T-cell (primary cell): ENCODE measurements at places on chromosomes 12 and 14. TPM values are rescaled to one million over a fixed set of nuclear protein-coding genes. Genes with fewer than 3 reads are reported as not detected.

DDHD1 gene
- total RNA-seq, result 41.6 TPM

PPFIA2 gene
- total RNA-seq, result not detected

GRCh38 chr14:68399971-68400370 lies 392.9 kb downstream of the ZFP36L1 start:
- H3K36me3 ChIP-seq, result no peaks in the 10 kb centered on the region
- no peak overlapping the region for H3K4me3 ChIP-seq
- peaks cover 14% of the 10 kb centered on the region for H3K4me1 ChIP-seq
- H3K27me3 ChIP-seq, result no peaks in the 10 kb centered on the region
- H3K27ac ChIP-seq, result no peak overlapping the region
- no peak for DNase-seq

DNA sequence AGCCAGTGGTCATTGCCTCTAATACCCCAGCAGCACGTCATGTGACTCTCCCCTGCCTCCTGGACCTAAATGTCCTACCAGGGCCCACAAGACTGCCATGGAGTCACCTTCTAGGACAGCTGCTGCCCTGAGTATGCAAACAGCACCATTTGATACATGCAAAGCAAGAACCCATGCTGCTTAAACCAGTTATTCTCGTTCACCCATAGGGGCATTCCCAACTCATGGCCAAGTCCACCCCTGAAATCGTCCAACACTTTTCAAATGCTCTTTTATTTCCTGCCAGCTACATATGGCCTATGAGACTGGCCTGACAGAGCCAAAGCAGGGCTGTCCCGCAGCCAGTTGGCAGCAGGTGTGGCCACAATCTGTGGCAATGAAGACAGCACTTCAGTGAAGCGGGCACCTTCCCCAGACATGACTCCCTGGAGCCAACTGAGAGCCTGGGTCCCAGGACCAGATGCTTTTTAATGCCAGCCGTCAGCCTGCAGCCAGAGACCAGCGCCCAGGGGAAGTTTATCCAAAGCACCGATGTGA lies 99.9 kb downstream of the BCAT1 start:
- no peaks in the 10 kb centered on the region for H3K4me1 ChIP-seq
- H3K36me3 ChIP-seq, result no peaks in the 10 kb centered on the region
- no peaks in the 10 kb centered on the region for H3K27me3 ChIP-seq
- H3K27ac ChIP-seq, result no peak overlapping the region

DNA sequence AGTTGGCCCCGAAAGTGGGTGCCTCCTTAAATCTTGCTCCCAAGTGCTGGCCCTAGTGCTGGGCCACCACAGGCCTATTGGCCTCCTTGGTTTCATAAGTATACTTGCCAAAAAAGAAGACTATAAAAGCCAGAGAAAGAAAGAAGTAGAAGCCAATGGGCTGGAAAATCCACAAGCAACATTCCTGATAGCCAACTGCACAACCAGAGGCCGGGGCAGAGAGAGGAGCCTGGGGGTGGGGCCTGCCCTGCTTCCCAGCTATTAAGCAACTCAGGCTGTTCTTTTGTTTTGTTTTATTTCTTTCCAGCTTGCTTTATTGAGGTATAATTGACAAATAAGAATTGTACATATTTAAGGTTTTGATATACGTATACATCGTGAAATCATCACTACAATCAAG lies 177.2 kb upstream of the NTF3 start:
- no peaks in the 10 kb centered on the region for H3K4me1 ChIP-seq
- no peak overlapping the region for H3K27ac ChIP-seq
- H3K27me3 ChIP-seq, result peaks cover 8% of the 10 kb centered on the region
- no peak overlapping the region for H3K4me3 ChIP-seq
- no peaks in the 10 kb centered on the region for H3K36me3 ChIP-seq
- no peak for DNase-seq

DNA sequence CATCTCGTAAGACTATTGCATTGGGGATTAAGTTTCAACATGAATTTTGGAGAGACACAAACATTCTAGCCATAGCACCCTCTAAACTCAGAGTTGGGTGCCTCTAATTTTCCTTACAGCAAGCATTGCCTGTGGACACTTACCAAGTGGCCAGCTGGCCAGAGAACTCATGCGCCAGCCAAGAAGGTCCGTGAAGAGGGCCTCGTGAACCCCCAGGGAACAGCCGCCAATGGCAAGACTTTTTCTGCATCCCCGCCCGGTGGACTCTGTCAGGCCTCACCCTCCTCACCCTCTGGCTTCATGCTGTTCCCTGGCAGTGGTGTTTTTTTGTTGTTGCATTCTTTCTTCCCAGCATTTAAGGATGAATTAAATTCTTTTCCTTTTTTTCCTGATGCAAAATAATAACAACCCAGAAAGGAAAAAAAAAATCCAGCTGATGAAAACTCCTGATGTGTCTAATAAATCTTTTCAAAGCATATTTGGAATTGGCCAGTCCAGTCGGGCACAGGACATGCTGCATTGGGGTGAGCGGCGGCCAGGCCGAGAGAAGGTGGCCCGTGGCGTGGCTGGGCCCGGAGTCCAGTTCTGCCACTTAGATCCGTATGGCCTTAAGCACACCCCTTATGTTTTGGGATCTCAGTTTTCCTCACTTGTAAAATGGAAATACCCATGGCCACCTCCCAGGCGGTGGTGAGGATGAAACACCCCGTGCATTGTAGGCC lies 191.9 kb upstream of the DIO3 start:
- H3K27me3 ChIP-seq, result no peaks in the 10 kb centered on the region
- no peaks in the 10 kb centered on the region for H3K4me1 ChIP-seq
- H3K27ac ChIP-seq, result no peak overlapping the region
- DNase-seq, result no peak
- H3K4me3 ChIP-seq, result no peak overlapping the region

DNA sequence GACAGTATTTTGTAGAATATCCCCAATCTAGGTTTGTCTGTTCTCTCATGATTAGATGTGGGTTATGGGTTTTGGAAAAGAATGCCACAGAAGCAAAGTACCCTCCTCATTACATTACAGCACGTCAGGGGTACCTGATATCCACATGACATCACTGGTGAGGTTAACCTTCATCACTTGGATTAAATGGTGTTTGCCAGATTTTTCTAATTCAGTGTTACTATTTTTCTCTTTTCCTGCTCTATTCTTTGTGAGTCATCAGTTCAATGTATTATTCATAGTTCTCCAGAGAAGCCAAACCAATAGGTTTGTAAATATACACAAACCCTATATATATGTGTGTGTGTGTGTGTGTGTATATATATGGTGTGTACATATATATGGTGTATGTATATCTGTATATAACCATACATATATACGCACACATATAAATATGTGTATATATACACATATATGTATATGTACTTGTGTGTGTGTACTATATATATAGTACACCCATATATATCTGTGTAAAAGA lies 131.4 kb downstream of the LMNTD1 start:
- H3K4me1 ChIP-seq, result no peaks in the 10 kb centered on the region
- H3K27me3 ChIP-seq, result no peaks in the 10 kb centered on the region
- DNase-seq, result no peak
- H3K27ac ChIP-seq, result no peak overlapping the region
- no peak overlapping the region for H3K4me3 ChIP-seq

- H3K36me3 ChIP-seq, result no peaks in the 10 kb centered on the region
- no peaks in the 10 kb centered on the region for H3K27me3 ChIP-seq
- no peaks in the 10 kb centered on the region for H3K4me1 ChIP-seq
- no peak for DNase-seq
- no peak overlapping the region for H3K4me3 ChIP-seq
- H3K27ac ChIP-seq, result no peak overlapping the region
Measured at GRCh38 chr14:53537422-53538315, 384.5 kb upstream of the DDHD1 start.

DNA sequence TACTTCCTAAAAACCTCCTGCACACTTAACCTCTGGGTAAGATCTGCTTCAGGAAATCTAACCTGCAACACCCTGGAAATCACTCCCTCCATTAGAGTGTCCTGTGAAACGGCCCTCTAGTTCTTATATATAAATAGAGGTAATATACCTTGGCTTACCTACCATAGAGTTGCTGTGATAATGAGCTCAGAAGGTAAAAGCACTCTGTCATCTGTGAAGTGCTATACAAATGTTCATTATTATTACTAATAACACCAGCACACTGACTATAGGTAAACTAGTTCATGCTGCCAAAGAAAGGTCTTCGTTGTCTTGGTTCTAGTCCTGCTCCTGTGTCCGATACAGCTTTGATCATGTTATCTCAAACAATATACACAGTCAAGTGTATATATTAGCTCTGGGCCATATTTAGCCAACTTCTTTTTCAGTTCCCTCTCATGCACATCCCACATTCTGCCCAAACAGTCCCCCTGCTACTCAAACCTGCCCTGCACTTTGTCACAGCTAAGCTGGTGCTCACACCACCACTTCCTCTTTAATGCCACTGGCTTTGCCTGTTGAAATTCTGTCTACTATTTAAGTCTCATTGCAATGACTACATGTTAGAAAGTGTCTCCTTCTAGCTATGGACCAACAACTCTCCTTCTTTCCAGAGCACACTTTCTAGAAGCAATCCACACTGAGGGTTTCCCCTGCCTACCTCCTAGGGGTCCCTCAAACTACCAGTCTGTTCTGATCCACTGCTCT lies 5.1 kb downstream of the E2F7 start:
- H3K4me3 ChIP-seq, result no peak overlapping the region
- H3K27ac ChIP-seq, result no peak overlapping the region
- peaks cover 6% of the 10 kb centered on the region for H3K4me1 ChIP-seq
- no peaks in the 10 kb centered on the region for H3K27me3 ChIP-seq

- H3K27ac ChIP-seq, result no peak overlapping the region
- H3K27me3 ChIP-seq, result no peaks in the 10 kb centered on the region
- DNase-seq, result no peak
- H3K36me3 ChIP-seq, result no peaks in the 10 kb centered on the region
Measured at GRCh38 chr12:124557518-124558223, 9.7 kb downstream of the NCOR2 start.

- DNase-seq, result no peak
- peak overlapping the region; percentile 18 for H3K27ac ChIP-seq
- H3K36me3 ChIP-seq, result peaks cover 17% of the 10 kb centered on the region
- H3K4me3 ChIP-seq, result no peak overlapping the region
- H3K27me3 ChIP-seq, result peaks cover 60% of the 10 kb centered on the region
Measured at GRCh38 chr12:57234571-57235016, 5.1 kb downstream of the SHMT2 start.

GRCh38 chr12:19842116-19842515 lies 402.8 kb downstream of the AEBP2 start:
- H3K27me3 ChIP-seq, result no peaks in the 10 kb centered on the region
- no peak for DNase-seq
- H3K4me1 ChIP-seq, result no peaks in the 10 kb centered on the region
- no peaks in the 10 kb centered on the region for H3K36me3 ChIP-seq

GRCh38 chr12:94285943-94286582 lies 137.7 kb downstream of the PLXNC1 start:
- peaks cover 8% of the 10 kb centered on the region for H3K4me1 ChIP-seq
- no peaks in the 10 kb centered on the region for H3K36me3 ChIP-seq
- no peak overlapping the region for H3K27ac ChIP-seq
- no peaks in the 10 kb centered on the region for H3K27me3 ChIP-seq

- no peak for DNase-seq
- H3K4me1 ChIP-seq, result peaks cover 9% of the 10 kb centered on the region
- H3K4me3 ChIP-seq, result no peak overlapping the region
- no peaks in the 10 kb centered on the region for H3K36me3 ChIP-seq
Measured at GRCh38 chr14:71142375-71143038, 235.2 kb downstream of the PCNX1 start.

GRCh38 chr12:133180669-133181068 lies 626 bp upstream of the ZNF268 start:
- H3K4me3 ChIP-seq, result no peak overlapping the region
- DNase-seq, result no peak
- H3K27ac ChIP-seq, result peak overlapping the region; percentile 88
- peaks cover 28% of the 10 kb centered on the region for H3K36me3 ChIP-seq
- no peaks in the 10 kb centered on the region for H3K27me3 ChIP-seq

- DNase-seq, result no peak
- H3K4me3 ChIP-seq, result no peak overlapping the region
- H3K36me3 ChIP-seq, result no peaks in the 10 kb centered on the region
- H3K27ac ChIP-seq, result no peak overlapping the region
Measured at GRCh38 chr12:39736406-39736805, 116.8 kb upstream of the ABCD2 start.

GRCh38 chr14:70995671-70996070 lies 88.4 kb downstream of the PCNX1 start:
- H3K36me3 ChIP-seq, result peaks cover 5% of the 10 kb centered on the region
- H3K27ac ChIP-seq, result no peak overlapping the region
- DNase-seq, result no peak
- H3K4me3 ChIP-seq, result no peak overlapping the region
- no peaks in the 10 kb centered on the region for H3K27me3 ChIP-seq

DNA sequence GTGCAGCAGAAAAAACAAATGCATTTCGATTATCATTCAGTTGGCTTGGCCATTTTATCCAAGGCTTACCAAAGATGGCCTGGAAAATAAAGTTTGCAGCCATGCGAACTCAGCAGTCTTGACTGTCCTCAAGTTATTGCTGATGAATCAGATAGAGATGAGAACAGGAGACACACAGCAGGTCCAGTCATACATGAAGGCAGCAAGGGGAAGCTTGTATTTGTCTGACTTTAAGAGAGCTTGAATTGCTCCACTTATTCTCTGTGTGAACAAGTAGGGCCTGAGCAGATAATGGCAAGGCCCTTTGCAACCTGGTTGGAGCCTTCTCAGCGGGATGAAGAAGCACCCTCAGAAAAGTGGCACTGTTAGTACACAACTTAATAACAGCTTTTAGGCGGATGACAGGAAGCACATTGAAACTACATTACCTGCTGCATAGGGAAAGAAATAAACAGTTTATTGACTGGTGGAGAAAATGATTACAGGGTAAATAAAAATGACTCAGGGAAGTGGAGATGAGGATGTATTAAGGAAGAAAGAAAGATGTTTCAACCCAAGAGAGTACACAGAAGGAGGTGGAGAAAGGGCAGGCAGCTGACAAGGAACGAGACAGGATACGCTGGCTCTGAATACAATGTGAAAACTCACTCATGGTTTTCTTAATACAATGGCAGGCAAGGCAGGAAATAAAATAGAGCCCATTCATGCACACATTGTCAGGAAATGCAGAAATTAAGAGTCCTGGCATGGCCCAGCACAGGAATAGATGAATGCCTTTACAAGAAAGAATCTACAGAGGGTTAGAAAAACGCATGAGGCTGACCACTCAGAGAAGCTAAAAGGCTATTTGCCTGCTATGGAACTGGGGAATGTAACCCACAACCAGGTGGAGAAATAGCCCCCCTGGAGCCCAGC lies 128.4 kb downstream of the GALC start:
- no peaks in the 10 kb centered on the region for H3K27me3 ChIP-seq
- no peaks in the 10 kb centered on the region for H3K36me3 ChIP-seq
- no peak for DNase-seq
- no peak overlapping the region for H3K4me3 ChIP-seq
